Renal pelvis (tissue), 12 donors: ENCODE measurements at places on chromosomes 13 and 19.

GRCh38 chr13:44685641-44686040 is 109.5 kb upstream of the TSC22D1 start:
- no peak for DNase-seq

DNA sequence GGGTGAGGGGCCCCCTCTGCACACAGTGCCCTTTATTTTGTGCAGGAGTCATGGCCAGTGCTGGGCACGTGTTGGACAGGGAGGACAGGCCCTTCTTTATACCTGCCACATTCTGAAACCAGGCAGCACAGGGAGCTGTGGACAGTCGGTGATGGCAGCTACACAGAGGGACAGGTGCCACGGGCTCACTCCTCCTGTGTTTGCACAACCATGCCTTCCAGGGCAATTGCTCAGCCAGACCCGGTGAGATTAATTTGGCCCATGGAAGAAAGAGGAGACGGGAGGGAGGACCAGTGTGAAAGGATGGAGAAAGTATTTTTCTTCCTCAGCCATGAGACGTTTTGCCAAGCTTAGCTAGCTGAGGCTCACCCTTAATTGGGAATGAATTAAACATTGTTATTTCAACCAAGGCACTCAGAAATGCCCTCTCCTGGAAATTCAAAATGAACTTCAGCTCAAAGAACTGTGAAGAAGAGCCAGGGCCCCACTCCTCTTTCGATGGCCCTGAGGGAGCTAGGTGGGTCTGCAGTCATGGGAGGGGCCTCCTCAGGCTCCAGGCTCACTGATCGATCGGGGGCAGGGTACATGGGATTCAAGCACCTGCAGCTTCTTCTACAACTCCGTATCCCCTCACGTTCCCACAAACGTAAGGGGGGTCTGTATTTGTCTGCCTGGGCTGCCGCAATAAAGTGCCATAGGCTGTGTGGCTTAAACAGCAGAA is 41.2 kb downstream of the SHISA2 start:
- DNase-seq: no peak

DNA sequence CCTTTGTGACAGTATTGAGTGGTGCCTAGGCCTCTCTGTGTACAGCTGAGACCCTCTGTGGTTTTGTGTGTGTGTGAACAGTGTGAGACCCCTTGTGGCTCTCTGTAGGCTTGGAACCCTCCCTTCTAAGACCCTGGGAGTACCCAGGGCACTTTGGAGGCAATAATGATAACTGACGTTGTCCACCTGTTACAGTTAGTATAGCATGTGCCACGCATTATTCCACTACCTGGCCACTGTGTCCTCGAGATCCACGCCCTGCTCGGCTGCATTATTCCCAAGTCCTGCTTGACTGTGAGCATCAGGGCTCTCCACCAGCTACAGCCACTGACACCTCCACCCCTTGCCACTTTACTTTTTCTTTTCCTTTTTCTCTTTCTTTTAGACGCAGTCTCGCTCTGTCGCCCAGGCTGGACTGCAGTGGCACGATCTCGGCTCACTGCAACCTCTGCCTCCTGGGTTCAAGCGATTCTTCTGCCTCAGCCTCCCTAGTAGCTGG is 2.0 kb downstream of the GRAMD1A start:
- no peak for DNase-seq

- DNase-seq: no peak
Measured at GRCh38 chr13:51453959-51454703, 1.3 kb upstream of the INTS6 start.

DNA sequence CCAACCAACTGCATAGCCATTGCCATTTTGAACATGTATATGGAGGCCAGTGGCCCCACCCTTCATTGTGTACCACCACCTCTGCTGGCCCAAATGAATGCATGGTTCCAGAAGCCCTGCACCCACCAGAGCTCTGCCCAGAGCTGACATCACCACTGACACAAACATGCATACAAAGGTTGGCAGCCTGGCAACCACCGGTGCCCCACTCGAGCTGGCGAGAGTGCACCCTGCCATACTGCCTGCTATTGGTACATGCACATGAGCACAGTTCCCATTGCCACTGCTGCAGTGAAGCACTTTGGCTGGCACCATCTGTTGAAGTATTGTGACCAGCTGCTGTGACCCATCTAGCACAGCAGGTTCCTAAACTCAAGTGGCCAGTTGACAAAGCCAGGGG is 1564.9 kb downstream of the OLFM4 start:
- DNase-seq: no peak

GRCh38 chr13:51147732-51148131 is 36.7 kb upstream of the C13orf42 start:
- DNase-seq: no peak

- DNase-seq: no peak
Measured at GRCh38 chr13:113400621-113401451, 36.9 kb upstream of the GRTP1 start.

GRCh38 chr13:94335761-94336526 is 143.5 kb downstream of the DCT start:
- no peak for DNase-seq

DNA sequence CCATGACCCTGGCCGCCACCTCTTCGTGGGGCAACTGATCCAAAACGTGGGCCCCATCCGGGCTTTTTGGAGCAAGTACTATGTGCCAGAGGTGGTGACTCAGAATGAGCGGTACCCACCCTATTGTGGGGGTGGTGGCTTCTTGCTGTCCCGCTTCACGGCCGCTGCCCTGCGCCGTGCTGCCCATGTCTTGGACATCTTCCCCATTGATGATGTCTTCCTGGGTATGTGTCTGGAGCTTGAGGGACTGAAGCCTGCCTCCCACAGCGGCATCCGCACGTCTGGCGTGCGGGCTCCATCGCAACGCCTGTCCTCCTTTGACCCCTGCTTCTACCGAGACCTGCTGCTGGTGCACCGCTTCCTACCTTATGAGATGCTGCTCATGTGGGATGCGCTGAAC is 9.6 kb downstream of the INSL3 start:
- DNase-seq: no peak

GRCh38 chr13:63393112-63393511 is 1977.5 kb upstream of the PCDH20 start:
- no peak for DNase-seq

GRCh38 chr19:47013041-47013517 is 6.6 kb upstream of the NPAS1 start:
- DNase-seq: no peak

DNA sequence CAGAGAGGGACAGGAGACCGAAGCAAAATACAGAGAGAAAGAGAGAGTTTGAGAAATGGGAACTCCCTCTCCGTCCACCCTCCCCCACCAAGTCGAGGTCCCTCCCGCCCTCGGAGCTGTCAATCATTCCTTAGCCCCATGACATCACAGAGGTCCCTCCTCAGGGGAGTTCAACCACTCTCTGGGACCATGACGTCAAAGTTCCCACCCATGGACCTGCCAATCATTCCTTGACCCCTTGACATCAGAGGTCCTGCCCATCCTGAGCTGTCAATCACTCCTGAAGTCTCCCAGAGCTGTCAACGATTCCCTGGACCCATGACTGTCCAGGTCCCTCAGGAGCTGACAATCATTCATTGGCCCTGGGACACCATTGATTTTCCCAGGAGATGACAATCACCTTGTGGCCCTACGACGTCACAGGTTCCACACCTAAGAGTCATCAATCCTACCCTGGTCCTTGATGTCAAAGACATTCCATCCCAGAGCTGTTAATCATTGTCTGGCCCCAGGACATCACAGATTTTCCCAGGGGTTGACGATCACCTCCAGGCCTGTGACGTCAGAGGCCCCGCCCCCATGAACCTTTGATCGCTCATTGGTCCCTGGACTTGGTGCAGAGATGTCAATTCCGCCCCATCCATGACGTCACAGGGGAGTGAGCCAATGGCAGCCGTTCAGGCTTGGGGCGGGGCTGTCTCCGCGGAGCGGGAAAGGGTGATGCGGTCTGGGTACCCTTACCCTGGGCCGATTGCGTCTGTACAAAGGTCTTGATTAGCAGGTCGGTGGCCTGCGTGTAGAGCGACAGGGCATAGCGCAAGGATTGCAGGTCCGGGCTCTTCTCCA is 61.7 kb downstream of the COLGALT1 start:
- DNase-seq: no peak

- DNase-seq: no peak
Measured at GRCh38 chr13:107421951-107422350, 793.4 kb downstream of the LIG4 start.

DNA sequence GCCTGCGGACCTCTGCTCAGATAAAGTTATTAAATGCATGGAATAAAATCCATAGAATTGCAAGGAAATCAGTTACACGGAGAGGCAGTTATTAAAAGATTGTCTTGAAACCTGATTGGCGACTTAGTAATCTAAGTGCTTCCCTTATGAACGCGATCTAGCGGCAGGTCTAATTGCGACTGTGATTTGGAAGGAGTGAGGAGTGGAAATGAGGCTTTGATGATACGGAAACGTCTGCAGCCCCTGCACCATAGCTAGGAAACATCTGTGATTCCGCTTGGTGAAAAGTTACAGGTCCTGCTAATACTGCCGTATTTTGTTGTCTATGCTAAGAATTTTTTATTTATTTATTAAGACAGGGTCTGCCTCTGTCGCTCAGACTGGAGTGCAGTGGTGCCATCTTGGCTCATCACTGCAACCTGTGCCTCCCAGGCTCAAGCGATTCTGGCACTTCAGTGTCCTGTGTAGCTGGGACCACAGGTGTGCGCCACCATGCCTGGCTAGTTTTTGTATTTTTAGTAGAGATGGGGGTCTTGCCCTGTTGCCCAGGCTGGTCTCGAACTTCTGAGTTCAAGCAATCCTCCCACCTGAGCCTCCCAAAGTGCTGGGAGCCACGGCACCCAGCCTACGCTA is 887 bp downstream of the NDUFS7 start:
- no peak for DNase-seq

GRCh38 chr19:31496076-31496475 is 146.8 kb upstream of the TSHZ3 start:
- DNase-seq: no peak

GRCh38 chr13:40192858-40193257 is 473.6 kb downstream of the FOXO1 start:
- DNase-seq: no peak

GRCh38 chr13:47372751-47373150 is 475.9 kb upstream of the HTR2A start:
- no peak for DNase-seq

DNA sequence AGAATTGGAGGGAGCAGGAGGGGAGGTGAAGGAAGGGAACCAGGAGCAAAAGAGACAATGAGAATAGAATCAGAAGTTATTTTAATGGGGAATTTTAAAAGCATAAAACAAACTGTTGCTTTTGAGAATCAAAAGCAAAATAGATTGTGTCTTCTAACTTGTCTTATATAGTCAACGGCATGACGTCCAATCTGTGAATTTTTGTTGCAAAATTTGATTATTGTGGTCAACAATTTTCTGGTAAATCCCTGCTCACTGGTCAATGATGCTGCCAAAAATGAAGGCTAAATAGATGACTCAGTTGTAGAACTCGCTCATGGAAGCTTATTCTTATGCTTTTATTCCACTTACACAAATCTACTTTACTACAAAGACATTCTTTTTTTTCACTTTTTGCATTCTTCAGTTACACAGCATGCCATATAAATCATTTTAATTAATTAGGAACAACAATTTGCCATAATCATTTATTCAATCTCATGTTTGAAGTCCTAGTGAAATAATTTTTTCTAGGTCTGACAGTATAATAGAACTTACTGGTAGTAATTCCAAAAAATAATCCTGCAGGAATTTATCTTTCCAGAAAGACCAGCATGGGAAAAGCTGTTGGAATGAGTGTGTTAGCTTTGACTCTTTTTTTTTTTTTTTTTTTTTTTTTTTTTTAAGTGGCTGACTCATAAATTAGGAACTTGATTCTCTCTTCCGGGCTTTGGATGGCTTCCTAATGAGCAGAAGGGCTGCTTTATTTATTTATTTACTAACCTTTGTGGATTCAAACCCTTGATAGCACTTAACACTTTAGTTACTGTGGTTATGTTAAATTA is 256.9 kb downstream of the SPRY2 start:
- peak; percentile 61 for DNase-seq

GRCh38 chr19:41912899-41913537 is 15.2 kb downstream of the ERFL start:
- no peak for DNase-seq

DNA sequence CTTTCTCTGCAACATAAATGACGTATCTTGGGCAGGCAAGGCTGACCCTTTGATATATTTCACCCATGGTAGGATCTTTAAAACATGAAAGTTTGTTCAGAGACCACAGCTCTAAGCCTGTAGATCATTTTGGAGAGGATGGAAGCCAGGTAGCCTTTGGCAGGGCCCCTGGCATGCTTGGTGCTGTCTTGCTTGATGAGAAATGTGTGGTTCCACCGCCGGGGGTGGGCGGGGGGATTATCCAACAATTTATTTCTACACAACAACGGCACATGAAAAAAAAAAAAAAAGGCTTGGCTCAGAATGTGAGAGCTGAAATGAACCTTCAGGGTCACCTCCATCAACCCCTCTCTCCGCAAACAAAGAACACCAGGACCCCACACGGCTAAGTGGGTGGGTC is 112.9 kb upstream of the MBNL2 start:
- no peak for DNase-seq

- no peak for DNase-seq
Measured at GRCh38 chr19:11168568-11168967, 13.0 kb upstream of the SPC24 start.

- no peak for DNase-seq
Measured at GRCh38 chr19:19381007-19381926, 24.2 kb upstream of the GATAD2A start.

GRCh38 chr13:98490195-98490836 is 86.6 kb downstream of the STK24 start:
- DNase-seq: no peak

GRCh38 chr19:52785506-52785905 is 1.1 kb downstream of the ZNF600 start:
- no peak for DNase-seq
